ENCODE measurements at places on chromosomes 3 and 15. TPM values are rescaled to one million over a fixed set of nuclear protein-coding genes. Genes with fewer than 3 reads are reported as not detected.

DNA sequence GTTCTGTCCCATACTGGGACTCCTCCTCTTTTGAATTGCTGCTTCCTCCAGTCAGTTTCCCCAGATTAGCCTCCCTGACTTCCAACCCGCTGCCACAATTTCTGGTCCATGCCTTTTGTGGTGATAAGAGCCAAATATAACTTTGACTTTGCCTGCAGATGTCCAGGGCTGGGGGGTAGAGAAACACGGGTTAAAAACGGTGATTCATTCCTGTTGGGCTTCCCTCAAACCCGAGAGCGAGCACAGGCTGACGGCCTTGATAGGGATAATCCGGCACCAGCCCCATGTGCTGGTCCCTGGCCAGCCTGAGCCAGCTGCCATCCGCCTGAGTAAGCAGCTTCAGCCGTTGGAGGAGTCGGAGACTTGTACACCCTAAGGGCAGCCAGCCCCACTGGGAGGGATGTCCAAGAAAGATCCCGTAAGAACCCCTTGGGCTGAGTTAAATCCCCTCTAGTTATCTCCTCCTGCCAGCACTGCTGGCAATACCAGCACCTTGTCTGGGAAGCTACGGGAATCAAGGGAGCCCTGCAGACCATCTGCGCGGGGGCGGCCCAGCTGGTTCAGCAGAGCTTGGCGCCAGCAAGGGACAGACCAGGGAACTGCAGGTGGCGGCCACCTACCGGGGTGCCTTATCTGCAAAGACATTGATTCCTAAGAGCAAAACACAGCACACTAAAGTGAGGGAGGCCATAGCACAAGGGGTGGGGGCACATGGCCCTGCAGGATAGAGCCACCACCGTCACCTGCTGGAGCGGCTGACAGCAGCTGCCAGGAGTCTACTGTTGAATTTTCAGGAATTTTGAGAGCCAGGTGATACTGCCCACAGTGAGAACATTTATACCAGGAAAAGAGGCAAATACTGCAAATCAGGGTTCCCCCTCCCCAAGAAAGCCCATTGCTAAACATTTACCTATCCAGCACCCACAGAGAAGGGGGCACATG lies 18.1 kb downstream of the CSPG4 start:
- peaks cover 10% of the 10 kb centered on the region for H3K4me1 ChIP-seq
- DNase-seq: no peak
- H3K4me3 ChIP-seq: no peak overlapping the region
- no peaks in the 10 kb centered on the region for H3K27me3 ChIP-seq
- H3K36me3 ChIP-seq: no peaks in the 10 kb centered on the region
- H3K27ac ChIP-seq: no peak overlapping the region

DNA sequence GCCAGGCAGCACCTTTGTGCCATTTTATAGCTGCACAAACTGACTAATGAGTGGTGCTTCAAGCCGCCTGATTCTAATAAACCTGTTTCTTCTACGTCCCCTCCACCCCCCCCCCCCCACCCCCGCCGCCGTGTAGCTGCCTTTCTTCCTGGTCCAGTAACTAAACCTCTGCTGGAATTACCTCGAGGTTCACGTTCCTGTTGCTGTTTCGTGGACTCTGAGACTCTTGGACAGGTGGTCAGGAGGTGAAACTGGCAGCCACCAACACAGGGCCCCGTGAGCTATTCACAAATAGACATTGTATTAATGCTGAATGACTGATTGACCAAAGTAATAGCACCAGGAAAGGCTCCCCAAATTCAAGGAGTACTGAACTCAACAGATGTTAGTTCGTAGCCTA lies 73.9 kb downstream of the TRIM69 start:
- no peaks in the 10 kb centered on the region for H3K36me3 ChIP-seq
- H3K4me1 ChIP-seq: no peaks in the 10 kb centered on the region
- H3K27me3 ChIP-seq: no peaks in the 10 kb centered on the region
- no peak overlapping the region for H3K27ac ChIP-seq

DNA sequence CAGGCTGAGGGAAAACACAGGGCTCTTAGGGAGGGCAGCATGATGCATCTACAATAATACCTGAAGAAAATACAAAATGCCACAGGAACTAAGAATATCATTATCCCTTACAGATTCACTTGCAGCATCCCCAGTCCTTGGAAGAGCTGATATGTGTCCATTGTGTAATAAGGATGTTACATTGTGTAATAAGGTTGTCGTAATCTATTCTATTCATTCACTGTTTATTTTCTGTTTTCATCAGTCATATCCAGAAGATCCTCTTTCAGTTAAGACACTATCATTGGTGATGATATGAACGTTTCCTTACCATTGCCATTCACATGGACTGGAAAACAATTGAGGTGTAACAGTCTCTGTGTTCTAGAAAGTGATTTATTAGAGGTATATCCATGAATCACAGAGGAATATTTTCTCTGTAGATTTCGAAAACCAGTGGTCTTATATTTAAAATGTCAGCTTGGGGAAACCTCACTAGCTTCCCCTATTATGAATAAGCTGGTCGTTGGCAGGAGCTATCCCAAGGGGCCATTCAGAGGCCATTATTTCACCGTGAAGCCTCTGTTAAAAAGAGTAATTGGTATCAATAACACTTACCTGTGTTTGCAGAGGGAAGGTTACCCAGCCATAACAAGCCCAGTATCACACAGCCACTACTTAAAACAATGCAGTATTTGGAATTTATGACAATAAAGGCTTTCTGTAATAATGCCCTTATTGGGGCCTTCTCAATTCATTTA lies 241.1 kb downstream of the ZNF385D start:
- H3K4me3 ChIP-seq: no peak overlapping the region
- no peak for DNase-seq
- no peaks in the 10 kb centered on the region for H3K36me3 ChIP-seq
- H3K27ac ChIP-seq: no peak overlapping the region
- H3K27me3 ChIP-seq: no peaks in the 10 kb centered on the region

GRCh38 chr15:83198476-83198875 lies 9.1 kb downstream of the HDGFL3 start:
- H3K27ac ChIP-seq: no peak overlapping the region
- DNase-seq: no peak
- peaks cover 4% of the 10 kb centered on the region for H3K4me1 ChIP-seq

DNA sequence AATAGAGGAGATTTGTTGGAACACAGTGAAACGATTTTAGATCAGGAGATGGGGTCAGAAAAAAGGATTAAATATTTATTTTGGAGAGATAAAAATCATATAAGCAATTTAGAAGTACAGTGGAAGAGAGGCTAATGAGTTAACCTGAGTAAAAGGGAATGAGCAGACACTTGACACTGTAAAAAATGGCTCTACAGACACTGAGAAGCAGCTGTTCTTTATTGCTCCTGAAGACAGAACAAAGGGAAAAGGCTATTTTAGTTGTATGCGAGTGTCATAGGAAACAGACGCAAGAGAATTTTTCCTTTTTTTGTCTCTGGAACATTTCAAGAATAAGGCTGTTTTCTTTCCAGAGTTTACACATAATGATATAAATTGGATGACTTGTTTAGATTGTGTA lies 34.3 kb downstream of the ASTE1 start:
- H3K36me3 ChIP-seq: peaks cover 10% of the 10 kb centered on the region
- no peak overlapping the region for H3K27ac ChIP-seq
- H3K4me3 ChIP-seq: no peak overlapping the region
- no peak for DNase-seq
- H3K4me1 ChIP-seq: no peaks in the 10 kb centered on the region
- H3K27me3 ChIP-seq: no peaks in the 10 kb centered on the region

- no peaks in the 10 kb centered on the region for H3K4me1 ChIP-seq
- H3K27me3 ChIP-seq: no peaks in the 10 kb centered on the region
- DNase-seq: no peak
- no peaks in the 10 kb centered on the region for H3K36me3 ChIP-seq
- no peak overlapping the region for H3K4me3 ChIP-seq
Observed at GRCh38 chr3:62041681-62042080, 331.7 kb downstream of the FEZF2 start.

DNA sequence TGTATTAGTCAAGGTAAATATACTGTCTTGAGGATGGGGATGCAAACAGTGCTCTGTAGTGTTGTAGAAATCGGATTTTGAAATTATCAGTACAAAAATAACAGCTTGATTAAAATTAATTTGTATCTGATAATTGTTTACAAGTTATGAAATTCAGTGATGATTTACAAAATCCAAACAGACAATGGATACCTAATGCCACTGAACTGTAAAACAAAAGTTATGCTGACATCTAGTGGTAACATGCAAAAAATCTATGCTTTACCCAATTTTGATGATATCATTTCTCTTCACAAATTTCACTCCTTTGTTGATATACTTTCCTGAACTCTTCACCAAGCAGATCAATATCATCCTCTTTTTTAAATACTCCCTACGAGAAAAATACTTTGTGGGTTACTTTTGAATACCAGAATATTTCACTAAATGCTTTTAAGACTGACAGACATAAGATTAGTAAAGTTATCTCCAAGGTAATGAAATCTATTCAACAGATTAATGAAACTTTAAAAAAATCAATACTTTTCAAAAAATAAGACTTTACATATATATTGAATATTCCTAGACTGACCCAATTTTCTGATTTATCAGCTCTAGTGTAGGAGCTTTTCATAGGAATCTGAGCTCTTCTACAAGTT lies 36.0 kb downstream of the MNS1 start:
- DNase-seq: no peak
- H3K27me3 ChIP-seq: no peaks in the 10 kb centered on the region
- no peak overlapping the region for H3K27ac ChIP-seq
- H3K4me1 ChIP-seq: no peaks in the 10 kb centered on the region
- no peaks in the 10 kb centered on the region for H3K36me3 ChIP-seq

GRCh38 chr3:79005084-79005483 lies 762.7 kb downstream of the ROBO1 start:
- no peaks in the 10 kb centered on the region for H3K4me1 ChIP-seq
- H3K27ac ChIP-seq: no peak overlapping the region
- DNase-seq: no peak
- H3K4me3 ChIP-seq: no peak overlapping the region

DNA sequence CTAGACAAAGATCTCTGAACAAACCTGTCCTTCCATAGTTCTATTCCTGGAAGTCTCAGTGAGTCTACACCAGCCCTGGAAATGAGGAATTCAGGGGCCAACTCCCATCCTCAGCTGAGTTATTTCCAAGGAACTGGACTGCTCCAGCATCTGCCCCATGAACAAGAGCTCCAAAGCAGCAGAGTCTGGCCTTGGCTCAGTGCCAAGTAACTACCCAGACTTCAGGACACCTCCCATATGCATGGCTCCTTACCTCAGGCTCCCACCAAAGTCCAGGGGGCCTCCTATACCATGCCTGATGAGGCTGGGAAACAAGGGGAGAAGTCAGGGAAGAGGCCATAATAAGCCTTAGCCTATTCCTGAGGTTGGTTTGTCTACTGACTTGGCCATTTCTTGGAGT lies 45.0 kb downstream of the FAIM start:
- H3K4me3 ChIP-seq: no peak overlapping the region
- H3K4me1 ChIP-seq: no peaks in the 10 kb centered on the region
- no peak overlapping the region for H3K27ac ChIP-seq
- peaks cover 7% of the 10 kb centered on the region for H3K36me3 ChIP-seq
- DNase-seq: no peak

- H3K4me1 ChIP-seq: no peaks in the 10 kb centered on the region
- H3K36me3 ChIP-seq: no peaks in the 10 kb centered on the region
- no peak overlapping the region for H3K27ac ChIP-seq
- no peak overlapping the region for H3K4me3 ChIP-seq
Observed at GRCh38 chr15:76196269-76197231, 114.7 kb downstream of the ETFA start.

DNA sequence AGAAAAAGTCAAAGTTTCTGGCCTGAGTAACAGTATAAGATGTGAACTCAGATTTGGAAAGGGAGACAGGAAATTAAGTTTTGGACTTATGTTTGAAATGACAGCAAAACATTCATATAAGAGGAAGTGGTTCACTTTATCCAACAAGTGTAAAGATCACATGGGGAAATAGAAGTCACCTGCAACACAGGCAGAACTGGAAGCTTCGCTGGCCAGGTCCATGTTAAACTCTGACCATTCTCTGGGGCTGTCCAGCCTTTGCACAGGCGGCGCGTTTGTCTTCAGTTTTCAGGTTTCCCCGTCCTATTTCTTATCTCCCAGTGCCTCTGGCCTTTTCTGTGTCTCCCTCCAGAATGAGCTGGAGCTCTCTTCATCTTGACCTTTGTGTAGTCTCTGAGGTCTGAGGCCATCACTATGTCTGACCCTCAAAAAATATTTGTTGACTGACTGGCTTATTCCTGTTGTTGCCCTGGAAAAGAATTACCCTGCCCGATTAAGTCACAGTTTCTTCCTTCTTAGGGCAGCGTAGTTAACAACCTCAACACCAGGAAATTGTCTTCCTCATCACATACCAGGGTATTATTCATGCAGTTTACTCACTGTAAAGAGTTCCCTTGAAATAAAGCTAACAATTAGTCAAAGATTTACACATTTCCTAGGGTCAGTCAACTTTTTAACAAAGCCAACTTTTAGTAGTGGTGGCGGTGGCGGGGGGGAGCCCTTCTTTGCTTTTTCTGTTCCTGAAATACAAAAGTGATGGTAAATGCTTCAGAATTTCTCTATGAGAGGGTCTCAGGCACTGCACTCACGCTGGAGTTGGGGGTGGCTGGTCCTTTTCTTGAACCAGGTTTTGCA lies 959 bp upstream of the RASA2 start:
- no peaks in the 10 kb centered on the region for H3K36me3 ChIP-seq
- peak overlapping the region; percentile 41 for H3K27ac ChIP-seq
- no peak for DNase-seq
- H3K4me3 ChIP-seq: peak overlapping the region; percentile 62
- peaks cover 3% of the 10 kb centered on the region for H3K4me1 ChIP-seq

DNA sequence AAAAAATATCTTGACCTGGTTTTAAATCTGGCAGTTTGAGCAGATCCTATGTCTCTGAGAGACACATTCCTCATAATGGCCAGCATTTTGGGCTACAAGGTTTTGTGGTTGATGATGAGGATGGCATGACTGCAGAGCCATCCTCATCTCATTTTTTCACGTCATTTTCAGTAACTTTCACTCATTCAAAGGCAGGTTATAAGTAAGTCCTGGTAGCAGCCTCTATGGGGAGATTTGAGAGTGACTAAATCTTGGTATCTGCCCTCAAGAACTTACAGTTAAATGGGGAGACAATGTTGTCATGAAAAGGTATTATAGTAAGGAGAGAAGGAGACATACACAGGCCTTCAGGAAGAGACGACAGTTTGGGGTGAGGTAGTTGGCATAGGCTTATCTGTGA lies 14.5 kb downstream of the TIGIT start:
- no peaks in the 10 kb centered on the region for H3K27me3 ChIP-seq
- no peak overlapping the region for H3K4me3 ChIP-seq
- no peak for DNase-seq
- H3K27ac ChIP-seq: no peak overlapping the region
- no peaks in the 10 kb centered on the region for H3K4me1 ChIP-seq

GRCh38 chr3:27349832-27350231 lies 19.4 kb downstream of the NEK10 start:
- no peaks in the 10 kb centered on the region for H3K27me3 ChIP-seq
- H3K4me3 ChIP-seq: no peak overlapping the region
- no peak for DNase-seq

GRCh38 chr3:10443272-10444109 lies 61.9 kb downstream of the ATP2B2 start:
- H3K4me3 ChIP-seq: no peak overlapping the region
- H3K27me3 ChIP-seq: no peaks in the 10 kb centered on the region
- no peaks in the 10 kb centered on the region for H3K4me1 ChIP-seq

The SIDT1 gene
- not detected for total RNA-seq

The DPPA4 gene
- 734 TPM for total RNA-seq

The ARL14 gene
- total RNA-seq: not detected

All from H1 (cell line).